ENCODE measurements at places on chromosomes 13 and 19.

- no peak for DNase-seq
These were observed 14.4 kb upstream of the TPM4 start for GRCh38 chr19:16061943-16062342.

DNA sequence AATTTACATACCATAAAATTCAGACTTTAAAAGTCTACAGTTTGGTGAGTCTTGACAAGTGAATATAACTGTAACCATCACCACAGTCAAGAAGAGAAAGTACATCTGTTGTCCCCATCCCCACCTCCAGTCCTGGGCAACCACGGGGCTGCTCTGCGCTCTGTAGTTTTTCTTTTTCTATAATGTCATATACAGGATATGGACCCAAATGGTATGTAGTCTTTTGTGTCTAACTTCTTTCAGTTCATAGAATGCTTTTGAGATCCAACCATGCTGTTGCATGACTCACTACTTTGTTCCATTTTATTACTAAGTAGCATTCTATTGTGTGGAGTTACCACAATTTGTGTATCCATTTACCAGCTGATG lies 103.9 kb downstream of the DOCK9 start:
- no peak for DNase-seq

GRCh38 chr13:31951215-31951678 lies 80.3 kb upstream of the FRY start:
- peak; percentile 99 for DNase-seq

DNA sequence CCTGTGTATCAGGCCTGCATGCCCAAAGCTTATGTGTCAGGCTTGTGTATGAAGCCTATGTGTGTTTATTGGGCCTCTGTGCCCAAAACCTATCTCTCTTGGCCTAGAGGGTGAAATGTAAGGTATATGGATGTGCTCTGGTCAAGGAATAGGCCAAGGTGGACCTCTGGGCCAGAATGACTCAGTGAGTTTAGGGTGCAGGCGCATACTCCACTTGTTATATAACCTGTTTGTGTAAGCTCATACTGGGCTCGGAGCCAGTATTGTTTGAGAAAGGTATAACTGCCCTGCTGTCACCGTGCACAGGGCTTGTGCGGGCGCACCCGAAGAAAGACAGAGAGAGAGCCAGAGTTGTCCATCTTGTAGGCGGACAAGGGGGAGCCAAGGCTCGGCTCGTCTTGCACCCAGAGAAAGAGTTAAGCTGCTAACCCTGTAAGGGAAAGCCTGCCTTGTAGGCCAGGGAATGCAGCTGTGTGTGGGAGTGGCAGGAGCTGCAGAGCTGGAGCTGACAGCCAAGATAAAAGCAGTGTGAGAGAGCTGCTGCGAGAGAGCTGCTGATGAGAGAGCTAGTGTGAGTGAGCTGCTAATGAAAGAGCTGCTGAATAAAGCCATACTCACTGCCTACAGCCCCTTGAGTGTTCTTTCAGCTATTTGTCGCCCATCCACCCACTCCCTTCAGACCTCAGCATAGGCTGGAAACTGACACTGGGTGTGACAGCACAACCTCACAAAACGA lies 43.4 kb upstream of the N4BP2L1 start:
- DNase-seq = no peak

GRCh38 chr13:111187960-111188541 lies 72.9 kb downstream of the ARHGEF7 start:
- DNase-seq = no peak

- no peak for DNase-seq
These were observed 1585.4 kb downstream of the EFNB2 start for GRCh38 chr13:104949840-104950740.

- DNase-seq = no peak
These were observed 254.9 kb upstream of the PCDH20 start for GRCh38 chr13:61670384-61671161.

- no peak for DNase-seq
These were observed 43.1 kb downstream of the ZMYM2 start for GRCh38 chr13:20001366-20002190.

- DNase-seq = no peak
These were observed 305.7 kb downstream of the SHISA2 start for GRCh38 chr13:25746131-25746530.

DNA sequence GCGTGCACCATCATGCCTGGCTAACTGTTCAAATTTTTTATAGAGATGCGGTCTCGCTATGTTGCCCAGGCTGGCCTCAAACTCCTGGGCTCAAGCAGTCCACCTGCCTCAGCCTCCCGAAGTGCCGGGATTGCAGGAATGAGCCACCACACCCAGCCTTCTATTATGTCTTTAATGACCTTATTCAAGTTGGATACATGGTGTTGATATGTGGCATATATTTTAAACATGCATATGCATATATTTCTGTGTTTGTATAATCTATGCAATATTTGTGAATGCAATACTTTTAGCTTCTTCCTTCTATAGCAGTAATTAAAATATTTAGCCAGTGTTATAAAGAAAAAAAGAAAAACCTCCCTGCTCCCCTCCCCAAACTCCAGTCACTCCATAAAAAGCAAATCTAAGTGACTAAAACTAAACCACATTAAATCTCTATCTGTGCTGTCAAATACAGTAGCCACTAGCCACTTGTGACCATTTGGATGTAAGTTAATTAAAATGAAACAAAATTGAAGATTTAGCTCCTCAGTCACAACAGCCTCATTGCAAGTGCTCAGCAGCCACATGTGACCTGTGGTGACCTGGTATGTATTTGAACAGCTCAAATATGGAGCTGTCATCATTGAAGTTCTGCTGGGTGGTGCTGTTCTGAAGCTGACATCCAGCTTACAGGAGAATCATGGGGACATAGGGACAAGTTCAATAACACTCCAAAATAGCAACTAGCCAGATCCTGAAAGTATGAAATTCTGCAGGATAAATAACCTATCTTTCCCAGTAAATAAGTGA lies 27.4 kb downstream of the FCGBP start:
- no peak for DNase-seq

DNA sequence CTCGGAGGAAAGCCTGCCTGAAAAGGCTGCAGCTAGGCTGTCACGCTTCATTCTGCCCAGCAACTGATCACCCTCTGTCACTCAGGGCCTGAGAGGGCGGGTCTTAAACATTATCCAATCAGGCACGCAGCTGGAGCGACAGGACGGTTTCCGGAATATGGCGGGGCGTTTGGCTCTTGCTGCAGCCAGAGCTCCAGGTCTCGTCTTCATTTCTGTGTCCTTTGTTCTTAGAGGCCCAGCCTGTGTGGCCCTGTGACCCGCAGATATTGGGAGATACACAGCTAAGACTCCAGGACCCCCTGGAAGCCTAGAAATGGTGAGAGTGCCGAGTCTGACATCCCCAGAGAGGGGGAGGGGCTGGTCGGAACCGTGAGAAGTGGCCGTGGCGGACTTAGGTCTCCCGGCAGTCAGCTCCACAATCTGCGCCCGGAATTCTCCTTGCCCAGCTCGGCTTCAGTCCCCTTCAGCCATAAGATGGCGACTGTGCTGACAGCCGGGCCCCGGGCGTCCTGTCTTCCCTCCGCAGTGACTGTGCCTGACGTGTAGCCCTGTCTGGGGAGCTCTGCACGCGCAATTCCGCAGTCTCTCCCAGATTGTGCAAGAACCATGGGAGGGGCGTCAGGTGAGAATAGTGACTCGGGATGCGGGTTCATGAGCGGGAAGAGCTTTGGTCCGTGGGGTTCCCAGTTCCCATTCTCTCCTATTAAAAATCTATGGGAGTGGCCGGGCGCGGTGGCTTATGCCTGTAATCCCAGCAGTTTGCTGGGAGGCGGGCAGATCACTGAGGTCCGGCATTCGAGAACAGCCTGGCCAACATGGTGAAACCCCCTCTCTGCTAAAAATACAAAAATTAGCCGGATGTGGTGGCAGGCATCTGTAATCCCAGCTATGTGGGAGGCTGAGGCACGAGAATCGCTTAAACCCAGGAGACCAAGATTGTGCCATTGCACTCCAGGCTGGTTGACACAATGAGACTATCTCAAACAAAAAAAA lies at the start of gene ZNF429:
Gene ZNF429, plus strand, starts transcription at position 144 of the 993 bp plus-strand sequence. Its CDS starts 170 bp downstream, at position 314.
- peak; percentile 95 for DNase-seq

GRCh38 chr13:50787316-50788195 lies 55.9 kb downstream of the DLEU7 start:
- no peak for DNase-seq

DNA sequence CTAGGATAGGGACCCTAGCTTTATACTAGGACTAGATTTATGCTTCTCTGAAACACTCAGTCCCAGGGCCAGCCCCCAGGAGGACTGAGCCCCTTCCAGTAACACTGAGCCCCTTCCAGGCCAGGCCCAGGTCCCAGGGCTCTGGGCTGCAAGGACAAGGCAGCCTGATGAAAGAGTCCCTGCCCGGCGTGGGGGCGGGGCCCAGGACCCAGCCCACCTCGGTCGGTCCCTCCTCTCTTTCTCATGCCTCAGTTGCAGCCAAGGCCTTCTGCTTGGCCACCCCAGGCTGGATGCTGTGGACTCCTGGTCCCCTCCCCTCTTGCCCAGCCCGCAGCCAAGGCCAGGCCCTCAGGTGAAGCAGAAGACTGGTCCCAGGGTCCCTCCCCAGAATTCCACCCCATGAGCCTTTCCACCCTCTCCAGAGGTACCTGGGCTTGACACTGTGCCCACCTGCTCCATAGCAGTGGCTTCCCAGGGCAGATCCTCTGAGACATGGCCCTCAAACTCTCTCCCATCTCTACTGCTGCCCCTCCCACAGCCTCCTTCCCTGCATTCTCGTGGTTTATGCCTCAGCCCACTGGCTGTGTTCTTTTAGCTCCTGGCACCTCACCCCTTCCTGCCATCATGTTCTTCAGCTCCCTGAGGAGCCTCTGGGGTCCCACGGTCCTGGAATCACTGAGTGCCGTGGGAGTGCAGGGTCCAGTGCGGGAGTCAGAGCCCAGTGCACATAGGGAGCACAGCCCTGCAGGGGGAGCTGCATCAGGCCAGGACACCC lies 53.6 kb upstream of the C1QTNF9B start:
- no peak for DNase-seq

- no peak for DNase-seq
These were observed at the start of gene UGGT2 for GRCh38 chr13:96053003-96053703. UGGT2 (minus strand) TSS chr13:96053401; CDS start chr13:96053312, 89 bp downstream.

- no peak for DNase-seq
These were observed 804 bp downstream of the ZNF708 start for GRCh38 chr19:21328406-21328805.

- no peak for DNase-seq
These were observed 114.8 kb downstream of the COL4A2 start for GRCh38 chr13:110421696-110422385.

DNA sequence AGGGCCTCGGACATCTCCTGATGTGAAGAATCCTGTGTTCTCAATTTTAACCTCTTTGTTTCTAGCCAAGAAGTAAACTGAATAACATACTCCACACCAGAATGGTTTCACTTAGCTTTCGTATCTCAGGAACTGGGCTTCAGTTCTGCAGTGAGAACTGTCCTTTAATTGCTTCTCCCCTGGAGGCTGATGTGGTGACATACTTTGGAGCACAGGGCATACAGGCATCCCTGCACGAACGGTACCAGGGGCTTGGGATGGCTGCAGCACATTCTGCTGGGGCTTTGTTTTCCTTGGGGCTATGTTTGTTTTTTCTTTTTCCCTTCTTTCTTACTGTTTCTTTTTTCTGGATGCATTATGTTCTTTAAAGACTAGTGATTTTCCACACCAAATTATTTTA lies 230.5 kb downstream of the TM9SF2 start:
- DNase-seq = no peak

GRCh38 chr13:30338331-30338851 lies 31.0 kb upstream of the KATNAL1 start:
- DNase-seq = no peak

DNA sequence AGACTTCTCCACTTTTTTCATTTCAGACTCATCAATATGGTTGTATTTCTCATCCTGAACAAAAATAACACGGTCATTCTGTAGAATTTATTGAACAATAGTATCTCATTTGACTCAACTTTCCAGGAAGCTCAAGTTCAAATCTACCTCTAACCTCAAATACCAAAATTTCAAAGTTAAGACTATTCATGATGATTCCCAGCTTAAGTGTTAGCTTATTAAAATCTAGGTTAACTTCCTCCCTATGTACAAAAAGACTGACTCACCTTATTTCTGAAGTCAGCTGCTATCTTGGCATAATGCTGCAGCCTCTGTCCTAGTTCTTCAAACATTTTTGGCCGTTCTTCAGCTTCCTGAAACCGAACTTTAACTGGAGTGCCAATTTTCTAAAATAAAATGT lies 23.2 kb downstream of the HSPH1 start:
- DNase-seq = no peak

DNA sequence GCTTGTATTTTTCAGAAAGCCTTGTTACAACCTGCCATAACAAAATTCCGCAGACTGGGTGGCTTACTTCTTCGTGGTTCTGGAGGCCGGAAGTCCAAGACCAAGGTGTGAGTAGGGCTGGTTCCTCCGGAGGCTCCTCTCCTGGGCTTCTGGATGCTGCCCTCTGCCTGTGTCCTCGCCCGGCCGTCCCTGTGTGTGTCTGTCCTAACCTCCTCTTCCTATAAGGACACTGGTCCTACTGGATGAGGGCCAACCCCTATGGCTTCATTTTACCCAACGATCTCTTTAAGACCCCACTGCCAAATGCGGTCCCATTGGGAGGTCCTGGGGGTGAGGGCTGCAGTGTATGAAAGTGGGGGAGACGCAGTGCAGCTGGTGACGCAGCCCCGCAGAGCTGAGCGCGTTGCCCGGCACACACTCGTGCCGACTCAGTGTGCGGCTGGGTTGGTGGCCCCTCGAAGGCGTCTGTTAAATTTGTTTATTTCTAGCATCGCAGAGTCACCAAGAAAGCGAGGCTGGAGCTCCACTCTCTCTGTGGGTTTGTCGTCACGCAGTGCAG lies 116.7 kb downstream of the SOX1 start:
- no peak for DNase-seq

DNA sequence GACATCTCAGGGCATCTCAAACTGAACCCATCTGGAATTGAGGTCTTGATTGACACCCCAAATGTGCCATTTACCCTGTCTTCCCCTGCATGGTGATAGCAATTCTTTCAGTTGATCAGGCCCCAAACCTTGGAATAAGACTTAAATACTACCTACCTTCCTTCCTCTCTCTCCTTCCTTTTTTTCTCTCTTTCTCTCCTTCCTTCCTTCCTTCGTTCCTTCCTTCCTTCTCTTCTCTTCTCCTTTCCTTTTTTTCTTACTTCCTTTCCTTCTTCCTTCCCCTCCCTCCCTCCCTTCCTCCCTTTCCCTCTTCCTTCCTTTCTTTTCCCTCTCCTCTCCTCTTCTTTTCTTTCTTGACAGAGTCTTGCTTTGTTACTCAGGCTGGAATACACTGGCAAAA lies 7.4 kb upstream of the GIPC1 start:
- no peak for DNase-seq

Measured in AML-193 (cell line).